ENCODE measurements at places on chromosomes 1 and 21.

DNA sequence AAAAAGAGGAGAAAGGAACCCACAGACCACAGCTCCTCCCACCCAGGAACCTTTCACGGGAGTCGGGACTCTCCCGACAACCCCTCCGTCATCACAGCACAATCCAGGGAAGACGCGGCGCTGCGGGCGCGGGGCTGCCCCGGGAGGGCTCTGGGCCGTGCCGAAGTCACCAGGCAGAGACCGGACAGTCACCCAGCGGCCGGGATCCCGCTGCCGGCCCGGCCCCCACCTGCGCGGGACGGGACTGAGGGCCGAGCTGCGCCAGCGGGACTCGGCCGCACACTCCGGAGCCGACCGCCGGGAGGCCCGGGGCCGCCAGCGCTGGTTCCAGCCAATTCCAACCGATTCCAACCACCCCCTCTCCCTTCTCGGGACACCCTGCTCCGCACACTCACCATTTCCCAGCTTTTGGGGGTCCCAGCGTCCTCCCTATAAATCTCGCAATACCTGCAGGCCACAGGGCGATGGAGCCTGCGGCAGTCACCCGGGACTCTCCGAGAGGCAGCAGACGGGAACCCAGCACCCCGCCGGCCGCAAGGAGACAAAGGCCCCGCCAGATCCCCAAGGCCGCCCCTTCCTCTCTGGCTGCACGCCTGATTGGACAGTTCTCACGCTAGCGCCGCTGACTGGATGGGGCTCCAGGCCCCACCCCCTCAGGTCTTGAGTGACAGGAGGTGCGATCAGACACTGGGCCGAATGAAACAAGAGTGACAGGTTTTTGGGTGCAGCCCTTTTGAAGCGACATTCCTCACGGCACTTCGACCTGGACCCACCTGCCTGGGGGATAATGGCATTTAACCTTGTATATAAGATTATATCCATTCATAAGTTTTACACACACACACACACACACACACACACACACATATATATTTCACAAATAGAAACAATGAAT is at the start of gene ZNF695:
TSS of gene ZNF695 (minus strand) at position 547 of the 895 bp plus-strand sequence. CDS start at position 398, 149 bp downstream.
- DNase-seq: peak; percentile 66

- no peak for DNase-seq
These were observed 5.0 kb downstream of the ABCA4 start for GRCh38 chr1:94115900-94116436.

DNA sequence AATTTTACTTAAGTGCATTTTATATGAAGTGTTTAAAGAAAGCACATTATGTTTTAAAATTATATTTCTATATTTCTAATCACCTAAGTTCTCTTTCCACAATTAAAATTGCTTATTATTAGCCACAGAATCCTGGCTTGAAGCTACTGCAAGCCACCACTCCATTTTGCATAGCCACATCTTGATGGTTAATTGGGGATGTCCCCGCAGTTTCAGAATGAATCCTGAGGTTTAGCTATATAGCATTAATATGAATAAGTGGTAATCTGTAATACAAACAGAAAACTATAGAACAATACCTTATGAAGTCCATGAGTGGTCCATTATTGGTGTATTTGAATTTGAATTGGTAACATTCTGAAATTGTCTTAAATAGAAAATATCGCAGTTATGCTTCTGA is 11.6 kb upstream of the GOLPH3L start:
- DNase-seq: peak; percentile 62

DNA sequence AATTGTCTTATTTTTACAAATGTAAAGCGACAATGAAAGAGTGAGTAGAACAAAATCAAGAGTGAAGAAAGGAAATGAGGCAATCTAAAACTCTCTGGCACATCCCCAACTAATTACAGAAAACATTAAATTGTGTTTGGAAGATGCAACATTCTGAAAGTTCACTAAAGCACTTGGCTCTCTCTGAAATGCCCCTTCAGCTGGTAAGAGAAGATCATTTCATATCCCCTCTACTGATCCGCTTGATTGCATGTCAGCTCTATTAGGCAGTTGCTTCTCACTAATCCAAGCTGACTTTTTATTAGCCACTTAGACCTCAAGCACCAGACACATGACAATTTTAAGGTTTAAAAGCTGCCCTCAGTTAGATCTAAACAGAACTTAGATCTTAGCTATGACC is 262.8 kb upstream of the PRMT6 start:
- no peak for DNase-seq

DNA sequence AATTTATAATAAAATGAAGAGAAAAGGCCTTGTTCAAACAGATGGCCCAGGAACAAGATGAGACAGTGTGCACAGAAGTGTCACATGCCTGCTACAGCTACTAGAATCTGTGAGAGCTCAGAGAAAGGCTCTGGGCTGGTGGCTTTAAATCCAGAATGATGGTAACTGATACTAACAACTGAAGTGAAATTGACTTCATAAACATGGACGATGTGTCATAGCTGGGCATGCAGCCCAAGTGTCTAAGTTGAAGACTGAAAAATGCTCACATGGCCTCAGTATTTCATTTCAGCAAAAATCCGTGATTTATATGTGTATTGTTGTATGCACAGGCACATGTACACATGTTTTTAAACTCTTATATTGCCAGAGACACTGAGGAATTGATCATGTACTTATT is 208.3 kb upstream of the RUNX1 start:
- no peak for DNase-seq

DNA sequence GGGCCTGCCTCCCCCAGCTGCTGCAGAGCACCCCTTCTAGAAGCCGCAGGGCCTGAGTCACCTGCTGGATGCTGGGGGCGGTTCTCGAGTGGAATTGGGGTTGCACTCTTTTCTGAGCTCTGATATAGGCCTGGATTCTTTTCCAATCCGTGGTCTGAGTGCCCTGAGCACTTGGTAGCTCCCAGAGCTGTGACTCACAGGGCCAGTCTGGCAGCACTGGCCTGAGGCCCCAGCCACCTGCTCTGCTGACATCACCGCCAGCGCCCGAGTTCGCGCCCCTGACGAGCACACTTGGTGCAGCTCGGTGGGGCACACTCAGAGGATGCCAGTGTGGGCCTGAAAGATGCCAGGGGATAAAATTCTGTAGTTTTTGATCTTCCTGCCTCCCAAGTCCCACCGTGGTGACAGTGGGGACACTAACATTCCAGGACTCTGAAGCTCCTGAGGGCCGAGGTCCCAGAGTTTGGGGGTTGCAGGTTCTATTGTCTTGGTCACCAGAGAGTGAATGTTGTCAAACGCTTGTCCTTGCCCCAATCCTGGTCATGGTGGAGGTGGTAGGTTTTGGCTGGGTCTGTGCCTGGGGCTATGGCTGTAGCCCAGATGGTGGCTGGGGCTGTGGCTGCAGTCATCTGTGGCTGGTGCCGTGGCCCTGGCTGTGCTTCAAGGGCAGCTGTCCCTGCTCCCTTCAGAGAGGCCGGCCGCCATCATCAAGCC is 74.6 kb downstream of the OBSCN start:
- DNase-seq: no peak

- no peak for DNase-seq
These were observed 8.9 kb downstream of the CAPZA1 start for GRCh38 chr1:112628516-112628915.

- no peak for DNase-seq
These were observed 89.7 kb upstream of the RGS1 start for GRCh38 chr1:192485692-192486436.

DNA sequence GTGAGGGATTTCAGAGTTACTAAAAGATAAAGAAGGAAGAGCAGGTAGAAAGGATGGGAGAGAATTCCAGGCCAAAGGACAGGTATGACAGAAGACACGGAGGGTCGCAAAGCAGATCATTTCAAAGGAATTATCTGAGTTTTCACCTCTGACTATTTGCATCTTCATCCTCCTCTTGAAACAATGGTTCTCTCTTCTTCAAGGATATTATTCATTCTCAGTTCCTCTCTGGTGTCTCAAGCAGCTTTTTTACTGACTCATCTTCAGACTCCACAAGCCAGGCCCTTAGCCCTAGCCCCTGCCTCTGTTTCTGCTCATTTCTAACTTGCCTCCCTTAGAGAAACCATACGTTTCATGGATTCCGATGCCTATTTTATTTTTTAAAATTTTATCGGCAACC is 15.0 kb downstream of the DDX59 start:
- peak; percentile 45 for DNase-seq

DNA sequence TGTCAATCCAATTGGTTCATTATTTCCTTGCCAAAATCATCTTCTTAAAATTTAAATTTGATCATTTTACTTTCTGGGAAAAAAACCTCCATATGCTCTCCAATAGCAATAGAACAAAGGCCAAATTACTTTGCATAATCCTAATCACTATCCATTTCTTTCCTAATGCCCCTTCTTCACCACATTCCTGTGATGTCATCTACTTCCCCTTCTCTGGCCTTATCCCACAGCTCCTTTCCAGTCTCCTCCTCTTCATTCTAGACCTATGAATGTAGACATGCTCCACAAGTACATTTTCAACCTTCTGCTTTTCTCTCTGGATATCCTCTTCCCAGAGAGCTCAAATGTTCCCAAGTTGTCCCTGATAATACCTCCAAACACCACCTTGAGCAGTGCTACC is 216.6 kb downstream of the MRPL39 start:
- DNase-seq: no peak

DNA sequence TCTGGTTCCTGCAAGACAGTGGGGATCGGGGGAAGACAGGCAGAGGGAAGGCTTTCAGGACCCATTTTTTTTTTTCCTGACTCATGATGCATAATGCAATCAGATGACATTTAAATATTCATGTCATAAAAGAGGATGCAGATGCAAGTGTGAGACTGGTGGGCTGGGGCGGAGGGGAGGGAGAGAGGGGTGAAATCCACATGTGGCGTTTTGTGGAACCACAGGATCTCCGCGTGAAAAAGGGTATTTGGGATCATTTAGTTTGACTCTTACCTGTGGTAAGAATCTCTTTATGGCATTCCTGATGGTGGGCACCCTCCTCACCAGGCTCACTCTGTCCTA is 249.3 kb upstream of the CSF3R start:
- DNase-seq: no peak

DNA sequence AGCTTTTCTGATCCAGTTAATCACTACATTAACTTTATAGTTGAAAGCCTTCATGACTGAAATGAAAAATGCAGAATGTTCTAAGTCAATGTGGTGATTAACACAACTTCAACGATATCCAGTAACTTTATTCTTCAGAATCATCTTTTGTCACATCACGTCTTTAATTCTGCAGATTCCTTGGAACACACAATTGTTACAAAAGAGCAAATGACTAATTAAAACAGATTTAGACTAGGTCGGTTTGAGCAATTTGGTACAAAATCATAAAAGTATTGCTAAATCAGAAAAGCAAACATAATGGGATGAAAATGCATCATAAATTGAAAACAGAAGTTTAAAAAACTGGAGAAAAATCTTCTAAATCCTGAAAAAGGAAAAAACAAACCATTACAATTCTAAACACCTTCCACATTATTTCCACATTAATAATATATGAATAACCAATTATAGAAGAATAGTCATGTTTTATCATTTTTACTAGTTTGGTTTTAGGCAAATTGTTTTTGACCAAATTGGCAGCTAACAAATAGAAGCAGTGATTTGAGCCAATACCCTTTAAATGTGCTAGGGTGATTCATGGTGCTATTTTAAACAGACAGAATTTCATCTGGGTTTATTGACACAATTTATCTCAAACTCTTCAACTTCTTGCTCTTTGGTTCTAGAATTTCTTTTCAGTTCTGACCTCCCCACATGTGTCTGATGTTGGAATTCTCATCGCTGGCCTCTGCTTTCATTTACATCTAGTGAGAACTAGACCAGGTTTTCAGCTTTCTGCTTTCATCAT is 468.1 kb upstream of the PTBP2 start:
- no peak for DNase-seq

DNA sequence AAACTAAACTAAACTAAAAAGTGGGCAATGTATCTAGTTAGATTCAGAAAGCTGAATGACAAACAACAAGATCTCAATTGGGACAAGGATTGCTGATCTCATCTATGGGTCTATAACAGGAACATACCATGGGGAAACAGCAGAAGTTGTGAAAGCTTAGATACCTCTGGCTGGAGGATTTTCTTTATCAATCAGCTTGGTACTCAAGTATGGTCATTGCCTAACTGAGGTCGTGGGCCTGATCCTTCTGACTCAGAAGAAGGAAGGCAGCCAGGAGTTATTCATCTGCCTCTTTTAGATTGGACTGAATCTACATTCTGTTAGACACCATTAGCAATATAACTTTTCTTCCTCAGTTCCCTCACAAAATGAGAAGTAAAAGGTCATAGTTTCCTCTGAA is 39.7 kb downstream of the DNTTIP2 start:
- DNase-seq: peak; percentile 47
